ENCODE measurements at places on chromosomes 3 and 15.

- DNase-seq: no peak
Measured at GRCh38 chr15:59438625-59439290, 772 bp downstream of the FAM81A start.

GRCh38 chr15:95018888-95019545, 787.7 kb downstream of the MCTP2 start:
- peak; percentile 60 for DNase-seq

GRCh38 chr15:63446255-63446654, 58.1 kb upstream of the USP3 start:
- no peak for DNase-seq

DNA sequence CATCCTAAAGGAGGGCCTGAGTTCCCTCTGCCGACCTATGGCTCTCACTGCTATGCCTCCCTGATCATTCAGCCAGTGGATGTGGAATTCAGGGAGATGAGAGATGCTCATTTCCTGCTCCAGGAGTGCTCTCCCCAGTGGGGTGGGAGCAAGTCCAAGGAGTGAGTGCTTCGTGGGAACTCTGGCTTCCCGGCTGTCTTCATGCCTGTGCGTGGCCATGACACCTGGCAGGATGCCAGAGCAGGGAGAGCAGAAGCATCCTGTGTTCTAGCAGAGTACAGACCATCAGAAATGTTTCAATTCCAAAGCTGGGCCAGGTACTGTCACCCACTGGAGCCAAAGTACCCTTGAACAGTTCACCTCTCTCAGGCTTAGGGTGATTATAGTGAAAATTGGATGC, 45.1 kb downstream of the APH1B start:
- no peak for DNase-seq

DNA sequence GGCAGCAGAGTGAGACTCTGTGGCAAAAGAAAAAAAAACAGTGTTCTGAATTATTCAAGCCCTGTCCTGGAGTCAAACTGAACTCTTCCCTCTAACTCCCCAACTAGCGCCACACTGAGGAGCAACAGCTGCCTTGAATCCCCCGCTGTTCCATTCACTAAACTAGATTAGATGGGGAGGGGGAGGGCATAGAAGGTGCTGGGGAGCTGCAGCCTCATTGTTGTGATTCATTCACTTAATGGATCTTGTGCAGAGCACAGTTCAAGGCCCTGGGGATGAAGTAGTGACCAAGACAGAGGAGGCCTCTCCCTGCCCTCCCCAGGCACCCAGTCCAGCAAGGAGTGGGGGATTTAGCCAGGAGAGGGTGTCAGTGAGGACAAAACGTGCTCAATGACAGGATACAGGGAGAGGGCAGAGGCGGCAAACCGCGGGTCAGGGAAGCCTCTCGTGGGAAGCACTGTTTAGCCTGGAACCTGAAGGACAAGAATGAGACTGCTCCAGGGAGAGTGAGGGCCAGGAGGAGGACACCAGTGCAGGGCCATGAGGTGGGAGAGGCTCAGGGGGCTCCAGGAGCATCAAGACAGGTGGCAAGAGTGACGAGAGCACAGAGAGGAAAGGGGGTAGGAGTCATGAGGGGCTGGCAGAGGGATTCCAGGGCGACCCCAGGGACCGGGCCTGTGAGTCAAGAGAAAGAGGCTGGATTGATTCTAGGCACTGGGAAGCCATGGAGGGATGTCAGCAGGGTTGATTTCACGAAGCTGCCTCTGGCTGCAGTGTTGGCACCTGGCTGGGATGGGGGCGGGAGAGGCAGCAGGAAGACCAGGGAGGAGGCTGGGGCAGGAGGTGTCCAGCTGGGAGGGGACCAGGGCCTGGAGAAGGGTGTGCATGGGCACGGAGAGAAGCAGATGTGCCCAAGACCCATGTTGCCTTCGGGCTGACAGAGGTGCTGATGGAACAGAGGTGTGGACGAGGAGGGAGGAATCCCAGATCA, 31.4 kb downstream of the ALS2CL start:
- DNase-seq: no peak

DNA sequence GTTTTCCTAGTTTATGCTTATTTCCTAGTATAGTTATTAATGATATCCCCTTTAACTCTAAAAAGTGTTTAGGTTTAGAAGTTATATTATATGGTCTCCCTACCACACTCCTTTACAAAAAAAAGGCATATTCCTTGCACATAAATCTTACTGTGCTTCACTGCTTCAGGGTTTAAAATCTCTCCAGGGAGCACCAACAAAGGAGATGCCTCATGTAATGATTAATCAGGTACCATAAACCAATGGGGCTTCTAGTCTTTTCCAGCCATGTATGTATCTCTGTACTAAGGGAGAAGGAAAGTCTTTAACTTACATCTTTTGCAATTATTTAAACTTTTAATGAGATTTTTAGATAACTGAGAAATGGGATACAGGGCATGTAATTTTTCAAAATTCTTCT, 91.5 kb upstream of the RBMS3 start:
- DNase-seq: no peak

- DNase-seq: no peak
Measured at GRCh38 chr3:190076136-190076535, 44.6 kb downstream of the P3H2 start.

DNA sequence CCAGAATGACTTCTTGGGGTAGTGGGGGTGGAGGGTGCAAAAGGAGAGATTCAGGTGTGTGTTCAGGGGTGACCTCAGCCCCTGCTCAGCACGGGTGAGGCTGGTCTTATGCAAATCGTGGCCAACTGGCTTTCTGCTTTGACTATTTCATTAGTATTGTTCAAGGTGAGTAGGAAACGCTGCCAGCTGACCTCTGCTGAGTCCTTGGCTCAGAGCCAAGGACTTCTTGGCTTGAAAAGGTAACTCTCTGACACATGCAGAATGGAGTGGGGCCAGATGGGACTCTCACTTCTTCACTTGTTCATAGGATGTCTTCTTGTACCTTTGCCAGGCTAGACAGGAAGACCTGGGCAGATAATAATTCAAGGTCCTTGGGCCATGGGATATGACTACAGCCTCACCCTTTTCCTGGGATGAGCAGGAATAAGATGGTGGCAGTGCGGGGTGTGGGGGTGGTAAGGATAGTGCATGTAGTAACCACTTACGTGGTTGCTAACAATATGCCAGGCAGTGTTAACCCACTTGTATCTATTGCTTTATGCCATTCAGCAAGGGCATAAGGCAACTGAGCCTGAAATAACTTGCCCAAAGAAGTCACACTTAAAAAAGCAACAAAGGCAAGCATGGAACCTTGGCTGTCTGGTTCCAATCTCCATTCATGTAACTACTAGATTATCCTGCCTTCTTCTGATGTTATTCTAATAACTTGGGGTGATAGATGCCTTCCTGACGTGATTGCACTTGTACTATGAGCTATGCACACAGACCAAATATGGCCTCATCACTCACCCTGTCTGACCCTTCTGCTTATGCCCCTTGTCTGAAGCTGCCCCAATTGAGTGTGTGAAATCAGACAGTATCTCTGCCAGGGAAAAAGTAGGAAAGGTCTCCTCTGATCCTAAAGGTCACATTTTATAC, 193.1 kb downstream of the NR1D2 start:
- no peak for DNase-seq

- no peak for DNase-seq
Measured at GRCh38 chr15:40743921-40744814, 10.9 kb downstream of the RMDN3 start.

GRCh38 chr3:55571913-55572312, 84.8 kb upstream of the WNT5A start:
- DNase-seq: no peak

DNA sequence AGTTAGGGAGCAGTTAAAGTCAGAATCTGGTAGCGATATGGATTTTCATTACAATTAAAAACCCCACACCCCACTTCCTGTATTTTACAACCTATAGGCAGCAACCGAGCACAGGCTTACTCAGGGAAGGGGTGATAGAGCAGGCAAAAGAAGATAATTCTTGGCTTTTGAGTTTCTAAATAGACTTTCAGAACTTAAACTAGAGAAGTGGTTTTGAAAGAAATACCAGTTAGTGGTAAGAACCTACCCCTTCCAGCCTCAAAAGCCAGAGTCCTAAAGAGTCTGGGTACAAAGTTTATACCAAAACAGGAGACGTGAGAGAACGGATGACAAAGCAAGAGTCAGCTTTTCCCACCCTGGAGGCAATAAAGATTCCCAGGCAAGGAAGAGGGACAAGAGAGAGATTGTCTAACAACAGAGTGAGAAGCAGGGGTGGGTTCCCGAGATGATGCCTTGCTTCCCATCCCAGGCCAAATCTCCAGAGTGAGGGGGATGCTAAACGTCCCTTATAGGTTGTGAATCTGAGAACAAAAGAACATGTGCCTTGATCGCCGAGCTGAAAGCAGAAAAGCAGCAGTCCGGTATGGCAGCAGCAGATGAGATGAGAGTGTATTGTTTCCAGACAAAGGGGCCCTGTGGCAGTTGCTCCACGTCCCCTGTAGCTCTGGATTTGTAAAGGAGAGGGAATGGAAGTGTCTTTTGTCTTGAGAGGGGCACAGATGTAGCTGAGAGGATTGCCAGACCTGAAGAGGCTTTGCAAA, 36.8 kb downstream of the KLHL6 start:
- DNase-seq: no peak

GRCh38 chr15:49857496-49858475, 236.9 kb downstream of the DTWD1 start:
- no peak for DNase-seq

DNA sequence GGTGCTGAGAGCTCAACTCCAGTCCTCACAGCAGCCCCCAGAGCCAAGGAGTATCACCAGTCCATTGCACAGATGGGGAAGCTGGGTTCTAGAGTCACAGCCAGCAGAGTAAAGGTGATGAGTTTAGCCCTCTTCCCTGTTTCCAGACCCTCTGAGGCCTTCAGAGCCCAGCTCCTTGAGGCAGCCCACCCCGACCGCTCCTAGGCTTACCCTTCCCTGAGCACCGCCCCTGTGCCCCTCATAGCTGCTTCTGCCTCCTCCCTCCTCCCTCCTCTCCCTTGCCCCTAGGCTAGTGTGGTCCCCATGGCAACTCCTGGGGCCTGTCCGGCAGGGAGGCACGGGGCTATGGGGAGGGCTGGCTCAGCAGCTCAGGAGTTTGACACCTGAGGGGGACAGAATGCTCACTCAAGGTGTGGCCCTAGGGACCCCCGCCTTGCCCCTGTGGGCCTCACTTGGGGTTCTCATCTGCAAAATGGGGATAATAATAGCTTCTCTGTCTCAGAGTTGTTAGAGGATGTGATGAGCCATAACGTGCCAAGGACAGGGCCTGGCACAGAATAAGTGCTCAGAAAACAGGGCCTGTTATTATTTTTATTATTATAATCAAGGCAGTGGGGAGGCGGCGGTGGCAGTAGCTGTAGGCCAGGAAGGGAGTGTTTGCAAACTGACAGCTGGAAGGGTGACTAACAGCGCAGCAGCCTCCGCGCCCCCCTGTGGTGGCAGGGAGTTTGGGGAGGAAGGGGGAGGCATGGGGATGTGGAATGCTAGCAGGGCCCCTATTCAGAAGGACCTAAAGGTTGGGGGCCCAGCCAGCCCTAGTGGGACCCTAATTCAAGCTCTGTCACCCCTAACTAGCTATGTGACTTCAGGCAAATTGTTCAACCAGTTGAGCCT, 11.5 kb downstream of the CSK start:
- DNase-seq: no peak

DNA sequence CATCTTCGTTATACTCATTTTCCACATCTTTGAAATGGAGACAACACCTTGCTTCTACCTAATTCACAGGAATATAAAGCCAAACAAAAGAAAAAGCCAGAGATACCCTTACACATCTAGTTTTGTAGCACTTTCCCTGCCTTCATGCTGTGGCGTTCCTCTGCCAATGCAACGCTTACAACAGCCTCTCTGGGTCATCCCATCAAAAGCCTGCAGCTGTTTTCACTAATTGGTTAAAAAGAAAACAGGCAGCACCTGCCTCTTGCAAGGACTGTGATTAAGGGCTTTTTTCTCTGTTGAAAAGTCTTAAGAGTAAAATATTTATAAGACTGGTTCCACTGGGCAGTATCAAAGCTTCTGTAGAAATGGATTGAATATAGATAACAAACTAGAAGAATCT, 120.3 kb downstream of the FMN1 start:
- no peak for DNase-seq

- DNase-seq: no peak
Measured at GRCh38 chr3:123621850-123622189, 37.0 kb upstream of the HACD2 start.

GRCh38 chr15:63890617-63891016, 56.9 kb upstream of the HERC1 start:
- DNase-seq: no peak

DNA sequence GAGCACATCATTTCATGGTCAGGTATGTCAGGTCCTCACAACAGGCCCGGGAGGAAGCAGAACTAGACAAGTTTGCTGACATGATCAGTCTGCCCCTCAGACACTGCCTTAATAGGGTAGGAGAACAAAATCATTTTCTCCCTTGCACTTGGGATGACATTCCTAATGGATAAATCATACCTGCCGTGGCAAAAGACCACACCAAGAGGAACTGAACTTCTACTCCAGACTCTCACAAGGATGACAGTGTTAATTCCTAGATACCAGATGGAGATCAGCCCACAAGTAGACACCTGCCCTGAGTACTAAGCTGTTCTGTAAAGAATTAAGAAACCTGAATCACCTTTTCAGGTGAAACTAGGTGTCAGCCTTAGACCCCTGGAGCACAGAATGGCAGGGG, 19.5 kb downstream of the SIAH2 start:
- DNase-seq: no peak

GRCh38 chr3:150230037-150230436, 178.1 kb upstream of the TSC22D2 start:
- DNase-seq: no peak

DNA sequence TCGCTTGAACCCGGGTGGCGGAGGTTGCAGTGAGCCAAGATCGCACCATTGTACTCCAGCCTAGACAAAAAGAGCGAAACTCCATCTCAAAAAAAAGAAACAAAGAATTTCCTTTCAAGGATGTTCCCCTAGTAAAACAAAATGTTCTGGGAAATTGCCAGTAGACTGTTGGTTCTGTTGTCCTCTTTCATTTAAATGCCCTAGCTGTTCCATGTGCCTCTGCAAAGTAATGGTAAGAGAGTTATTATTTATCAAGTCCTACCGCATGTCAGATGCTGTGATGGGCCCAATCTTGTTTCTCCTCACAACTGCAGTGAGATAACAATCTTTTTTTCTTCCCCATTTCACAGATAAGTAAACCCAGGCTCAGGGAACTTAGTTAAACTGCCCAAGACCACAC, 254.3 kb upstream of the TPM1 start:
- no peak for DNase-seq

GRCh38 chr3:51391566-51392354, 675 bp downstream of the RBM15B start:
- DNase-seq: no peak

DNA sequence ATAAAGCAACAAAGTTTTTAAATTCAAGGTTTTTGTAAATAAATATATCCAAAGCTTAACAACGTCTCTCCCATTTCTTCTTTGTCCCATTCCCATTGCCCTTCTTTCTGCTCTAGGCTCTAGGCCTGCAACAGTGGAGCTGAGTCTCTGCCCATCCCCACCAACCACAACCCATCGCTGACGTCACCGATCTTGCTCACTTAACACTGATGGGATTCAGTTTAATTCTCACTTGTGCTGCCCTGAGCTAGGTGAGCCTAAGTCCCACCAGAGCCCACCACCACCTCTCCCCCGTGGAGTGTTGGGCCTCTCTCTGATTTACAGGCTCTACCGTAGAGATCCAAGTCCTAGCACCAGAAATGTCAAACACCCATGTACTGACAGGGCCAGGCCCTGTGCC, 61.3 kb upstream of the RAB6B start:
- no peak for DNase-seq

GRCh38 chr3:106185949-106186348, 317.1 kb upstream of the CBLB start:
- DNase-seq: no peak
